ENCODE measurements at places on chromosomes 12 and 14.

DNA sequence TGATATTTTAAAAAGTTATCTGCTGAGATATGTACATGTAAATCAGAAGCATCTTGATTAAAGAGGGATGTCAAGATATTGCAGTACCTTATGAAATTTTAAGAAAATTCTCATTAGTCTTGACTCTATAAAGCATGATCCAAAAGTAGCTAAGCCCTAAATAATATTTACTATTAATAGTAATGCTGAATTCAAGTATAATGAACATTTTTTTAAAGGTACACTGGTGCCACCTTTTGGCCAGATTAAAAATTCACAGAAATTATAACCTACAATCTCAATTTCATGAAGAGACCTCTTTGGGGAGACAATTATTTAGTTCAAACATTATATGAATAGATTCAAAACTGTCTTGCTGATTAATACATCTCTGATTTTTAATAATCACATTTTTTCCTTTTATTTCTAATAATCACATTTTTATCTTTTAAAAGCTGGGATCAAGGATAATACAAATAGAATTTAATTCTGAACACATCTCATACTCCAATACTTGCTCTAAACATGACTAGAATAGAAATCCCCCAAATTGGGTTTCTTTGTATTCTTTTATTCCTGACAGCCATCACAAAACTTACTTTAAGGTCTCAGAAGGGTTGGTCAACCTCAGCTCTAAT is 13.4 kb downstream of the AKAP5 start:
- no peak for DNase-seq

- DNase-seq, result no peak
Observed at GRCh38 chr14:72617391-72618031, 276.4 kb downstream of the DPF3 start.

DNA sequence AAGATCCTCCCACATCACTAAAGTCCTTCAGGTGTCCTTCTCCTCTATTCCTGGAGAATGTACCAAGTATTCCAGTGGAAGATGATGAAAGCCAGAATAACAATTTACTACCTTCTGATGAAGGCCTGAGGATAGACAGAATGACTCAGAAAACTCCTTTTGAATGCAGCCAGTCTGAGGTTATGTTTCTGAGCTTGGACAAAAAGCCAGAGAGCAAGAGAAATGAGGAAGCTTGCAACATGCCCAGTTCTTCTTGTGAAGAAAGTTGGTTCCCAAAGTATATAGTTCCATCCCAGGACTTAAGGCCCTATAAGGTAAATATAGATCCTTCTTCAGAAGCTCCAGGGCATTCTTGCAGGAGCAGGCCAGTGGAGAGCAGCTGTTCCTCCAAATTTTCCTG is 54.6 kb upstream of the HELB start:
- no peak for DNase-seq

- no peak for DNase-seq
Observed at GRCh38 chr14:37932481-37932880, 275.2 kb upstream of the SSTR1 start.

- DNase-seq, result no peak
Observed at GRCh38 chr12:130860311-130860710, 11.6 kb upstream of the RAN start.

- no peak for DNase-seq
Observed at GRCh38 chr12:169528-170370, 44.2 kb downstream of the SLC6A12 start.

DNA sequence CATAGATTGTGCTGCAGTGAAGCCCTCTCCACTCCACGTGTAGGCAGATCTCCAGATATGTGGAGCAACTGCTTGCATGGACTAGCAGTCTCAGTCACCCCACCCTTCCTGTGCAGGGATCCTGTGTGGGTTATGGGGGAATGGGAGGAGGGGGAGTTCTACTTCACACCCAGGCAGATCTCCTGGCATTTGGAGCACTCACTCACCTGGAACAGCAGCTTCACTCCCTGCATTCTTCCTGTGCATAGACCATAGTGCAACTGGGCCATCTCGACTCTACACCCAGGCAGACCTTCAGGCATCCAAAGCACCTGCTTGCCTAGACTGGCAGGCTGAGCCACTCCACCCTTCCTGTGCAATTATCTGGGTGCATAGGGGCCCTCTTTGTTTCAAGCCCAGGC is 96.0 kb upstream of the PCED1B start:
- DNase-seq, result no peak

- DNase-seq, result no peak
Observed at GRCh38 chr12:90245391-90245790, 536.8 kb upstream of the ATP2B1 start.

- no peak for DNase-seq
Observed at GRCh38 chr14:56294128-56294527, 175.9 kb downstream of the PELI2 start.

DNA sequence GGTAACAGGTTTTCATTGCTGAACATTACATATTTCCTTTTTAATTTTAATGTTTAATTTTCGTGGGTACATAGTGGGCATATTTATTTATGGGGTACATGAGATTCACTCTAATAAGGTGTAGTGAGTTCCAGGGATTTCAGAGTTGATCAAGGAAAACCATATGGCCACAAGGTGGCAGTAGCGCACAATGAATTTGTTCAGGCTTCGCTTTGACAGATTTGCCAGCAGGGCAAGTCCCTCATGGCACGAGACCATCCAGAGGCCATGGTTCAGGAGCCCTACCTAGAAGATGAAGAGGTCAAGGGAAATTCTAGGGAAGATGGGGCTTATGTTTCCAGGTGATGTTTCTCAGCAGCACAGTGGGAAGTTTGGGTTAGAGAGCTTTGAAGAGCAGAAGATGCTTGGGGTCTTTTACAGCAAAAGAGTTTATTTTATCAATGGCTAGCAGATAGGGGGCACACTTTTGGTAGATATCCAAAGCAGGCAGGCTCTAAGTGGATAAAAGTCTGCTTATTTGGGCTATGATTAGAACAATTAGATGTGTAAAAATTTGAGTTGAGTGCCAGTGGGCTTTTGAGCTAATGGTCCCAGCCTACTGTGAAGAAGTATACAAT is 1004.4 kb downstream of the AACS start:
- no peak for DNase-seq

GRCh38 chr12:90152897-90153624 is 444.4 kb upstream of the ATP2B1 start:
- DNase-seq, result no peak

DNA sequence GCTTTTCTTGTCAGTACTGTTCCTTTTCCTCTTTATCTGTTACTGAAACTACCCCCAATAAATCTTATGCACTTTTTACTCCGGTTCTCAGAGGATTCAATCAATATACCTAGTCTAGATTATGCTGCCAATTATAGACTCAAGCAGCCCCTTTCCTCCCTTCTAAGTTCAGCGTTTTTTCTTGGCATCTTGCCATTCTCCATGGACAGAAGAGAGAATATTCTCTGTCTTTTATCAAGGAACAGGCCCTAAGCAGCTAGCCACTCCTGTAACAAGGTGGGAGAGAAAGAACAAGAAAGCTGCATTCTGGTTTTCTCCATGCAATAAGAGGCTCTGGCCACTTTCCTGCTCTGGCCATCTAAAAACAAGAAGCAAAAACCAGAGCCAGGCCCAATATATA is 263.0 kb upstream of the ALG10 start:
- DNase-seq, result no peak

- no peak for DNase-seq
Observed at GRCh38 chr14:84254290-84254689, 1275.7 kb upstream of the FLRT2 start.

DNA sequence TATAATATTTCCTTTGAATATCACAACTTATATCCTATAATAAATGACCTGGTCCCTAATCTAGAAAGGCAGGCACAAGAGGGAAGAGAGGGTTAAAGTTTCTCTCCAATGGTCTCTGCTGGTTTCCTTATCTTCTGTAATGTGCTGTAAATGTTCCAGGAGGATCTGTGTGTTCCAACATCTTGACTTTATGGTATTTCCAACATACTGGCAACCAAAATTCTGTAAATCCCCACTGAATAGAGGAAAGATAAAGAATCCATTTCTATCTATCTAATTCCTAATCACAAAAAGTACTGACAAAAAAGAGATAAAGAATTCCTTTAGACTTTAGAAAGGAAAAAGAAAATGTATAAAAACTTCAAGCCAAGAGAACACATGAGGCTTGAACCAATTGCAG is 146.4 kb upstream of the CCDC198 start:
- DNase-seq, result no peak

GRCh38 chr12:102948941-102949352 is 8.5 kb upstream of the ASCL1 start:
- DNase-seq, result peak; percentile 45

GRCh38 chr12:6461401-6462233 is 8.9 kb downstream of the VAMP1 start:
- DNase-seq, result peak; percentile 58

- DNase-seq, result no peak
Observed at GRCh38 chr14:94773061-94773648, 3.2 kb upstream of the GSC start.

GRCh38 chr12:131097202-131098177 is 143.8 kb downstream of the ADGRD1 start:
- DNase-seq, result no peak

GRCh38 chr12:112906712-112907414 is at the start of gene OAS1:
OAS1 (plus strand) TSS chr12:112906962; CDS start chr12:112907040, 78 bp downstream.
- DNase-seq, result peak; percentile 14

DNA sequence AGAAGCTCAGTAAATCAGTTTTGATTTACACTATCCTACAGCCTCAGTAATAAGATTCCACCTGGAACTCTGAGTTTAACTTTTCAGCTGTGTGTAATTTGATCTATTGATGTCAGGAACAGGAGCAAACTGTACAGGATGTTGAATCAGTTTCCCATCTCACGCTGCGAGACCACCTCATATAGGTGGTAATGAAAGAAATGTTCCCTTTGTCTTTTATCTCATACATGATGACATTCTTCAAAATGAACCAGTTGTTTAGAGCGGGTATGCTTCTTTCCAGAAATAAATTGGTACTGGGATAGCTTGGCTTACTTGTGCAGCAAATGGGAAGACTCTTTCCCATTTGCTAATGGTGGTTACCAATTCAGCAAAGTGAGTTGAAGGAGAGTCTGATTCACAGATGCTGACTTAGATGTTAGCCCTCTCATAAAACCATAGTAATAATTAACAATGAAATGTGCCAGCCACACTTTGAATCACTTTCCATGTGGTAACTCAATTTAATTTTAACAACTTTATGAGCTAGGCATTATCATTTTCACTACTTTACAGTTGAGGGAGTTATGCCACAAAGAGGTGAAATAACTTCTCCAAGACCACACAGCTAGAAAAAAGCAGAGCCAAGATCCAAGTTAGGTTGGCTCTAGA is 251.5 kb downstream of the PAWR start:
- no peak for DNase-seq

GRCh38 chr12:52862023-52862422 is 13.2 kb upstream of the KRT78 start:
- DNase-seq, result no peak

- DNase-seq, result no peak
Observed at GRCh38 chr12:46875095-46875494, 49.3 kb upstream of the SLC38A4 start.

GRCh38 chr12:47767216-47767724 is 5.8 kb upstream of the SLC48A1 start:
- peak; percentile 69 for DNase-seq

DNA sequence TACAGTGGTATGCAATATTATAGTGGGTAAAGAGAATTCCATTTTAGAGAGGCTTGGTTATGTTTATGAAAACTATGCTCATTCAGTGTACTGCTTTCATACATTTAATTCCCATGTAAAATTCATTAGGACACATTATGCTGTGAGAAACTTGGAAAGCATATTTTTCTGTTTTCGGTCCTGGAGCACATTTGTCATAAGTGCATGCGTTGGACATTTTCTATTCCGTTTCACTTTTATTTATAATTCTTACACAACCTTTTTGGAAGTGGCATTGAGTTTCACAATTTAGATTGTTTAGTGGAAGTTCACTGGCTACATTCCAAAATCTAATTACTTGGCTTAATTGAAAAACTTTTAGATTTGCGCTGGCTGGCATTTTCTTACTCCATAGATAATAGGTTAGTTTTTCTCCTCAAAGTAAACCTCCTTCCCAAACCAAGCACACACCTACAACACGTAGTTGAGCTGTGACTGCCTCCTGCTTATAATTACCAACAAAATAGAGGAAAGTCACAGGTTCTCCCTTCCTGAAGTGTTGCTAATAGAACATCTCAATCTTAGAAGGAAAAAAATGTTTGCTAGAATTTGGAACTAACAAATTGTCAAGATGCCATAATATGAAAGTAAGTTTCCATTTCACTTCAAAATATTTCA is 938.5 kb downstream of the TRHDE start:
- no peak for DNase-seq

DNA sequence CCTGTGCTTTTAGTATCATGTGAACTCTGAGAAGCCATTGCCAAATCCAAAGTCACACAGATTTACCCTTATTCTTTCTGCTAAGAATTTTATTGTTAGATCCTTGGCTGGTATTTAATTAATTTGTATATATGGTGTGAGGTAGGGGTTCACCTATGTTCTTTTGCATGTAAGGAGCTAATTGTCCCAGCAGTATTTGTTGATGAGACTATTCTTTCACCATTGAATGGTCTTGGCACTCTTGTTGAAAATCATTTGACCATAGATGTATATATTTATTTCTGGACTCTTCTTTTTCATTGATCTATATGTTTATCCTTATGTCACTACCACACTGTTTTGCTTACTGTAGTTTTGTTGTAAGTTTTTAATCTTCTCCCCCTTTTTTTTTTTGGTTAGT is 26.2 kb downstream of the G2E3 start:
- DNase-seq, result no peak

DNA sequence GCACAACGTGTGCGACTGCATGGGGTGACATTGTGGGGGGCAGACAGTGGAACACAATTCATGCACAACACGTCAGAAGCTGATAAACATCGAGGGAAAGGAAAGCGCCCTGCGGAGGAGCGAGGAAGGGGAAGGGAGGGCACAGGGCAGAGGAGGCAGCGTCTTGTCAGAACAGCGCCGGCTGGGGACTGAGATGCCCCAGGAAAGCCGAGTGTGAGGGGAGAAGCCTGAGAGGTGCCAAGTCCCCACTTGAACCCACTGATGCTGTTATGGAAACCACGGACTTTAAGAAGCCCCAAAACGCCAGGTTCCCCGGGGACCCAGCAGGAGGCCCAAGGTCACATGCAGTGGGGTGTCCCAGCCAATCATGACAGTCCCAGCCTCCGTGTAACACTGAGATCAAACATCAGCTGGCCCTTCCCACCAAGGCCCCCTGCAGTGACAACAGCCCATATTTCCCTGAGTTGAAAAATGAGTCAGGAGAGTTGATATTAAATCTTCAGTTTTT is 70.0 kb downstream of the GALNT9 start:
- DNase-seq, result no peak

DNA sequence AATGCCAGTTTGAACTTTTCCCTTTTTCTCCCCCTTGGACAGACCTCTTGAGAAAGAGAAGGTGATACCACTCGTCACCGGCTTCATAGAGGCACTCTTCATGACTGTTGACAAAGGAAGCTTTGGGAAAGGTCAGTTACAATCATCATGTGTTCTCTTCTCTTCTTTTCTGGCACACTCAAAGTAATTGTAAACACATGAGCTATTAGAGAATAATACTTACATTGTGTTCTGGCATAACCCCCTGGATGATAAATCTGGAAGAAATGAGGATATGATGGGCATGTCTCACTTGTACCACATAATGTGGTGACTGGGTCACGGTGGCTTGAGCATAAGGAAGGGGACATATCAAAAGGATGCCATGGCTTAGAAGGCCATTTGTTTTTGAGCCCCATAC is 20.0 kb downstream of the UTP20 start:
- no peak for DNase-seq

All from activated T-cell treated with anti-CD3 and anti-CD28 coated beads for 1 hour (primary cell).